Tibial nerve (tissue), 4 donors: ENCODE measurements at places on chromosomes 2 and 18. TPM values are rescaled to one million over a fixed set of nuclear protein-coding genes. Genes with fewer than 3 reads are reported as not detected.

Gene ITPRIPL1
- total RNA-seq = 0.98 TPM

Gene EMILIN1
- total RNA-seq = 56.6 TPM

Gene IL37
- not detected for total RNA-seq

Gene CYP27C1
- 0.87 TPM for total RNA-seq

Gene DAPL1
- total RNA-seq = not detected

Gene TEX44
- total RNA-seq = not detected

Gene REEP1
- total RNA-seq = 3.3 TPM

Gene FAM237A
- total RNA-seq = not detected

Gene SCN1A
- total RNA-seq = not detected

Gene NETO1
- total RNA-seq = 0.59 TPM

Gene UGT1A5
- total RNA-seq = not detected

Gene HOXD12
- total RNA-seq = not detected

Gene SALL3
- not detected for total RNA-seq

Gene DNAJC5G
- total RNA-seq = 2.5 TPM
